ENCODE measurements at places on chromosomes 12 and 14.
A peak's percentile ranks its signal among the peaks of the same experiment; 100 is the strongest.

- DNase-seq: no peak
Measured at GRCh38 chr12:31234053-31234840, 91.7 kb downstream of the SINHCAF start.

- DNase-seq: no peak
Measured at GRCh38 chr12:120235369-120236323, 29.9 kb downstream of the PXN start.

- no peak for DNase-seq
Measured at GRCh38 chr12:60173224-60174170, 577.7 kb downstream of the SLC16A7 start.

- no peak for DNase-seq
Measured at GRCh38 chr12:32486158-32486557, 86.8 kb downstream of the FGD4 start.

GRCh38 chr12:98612696-98613334 lies 19.3 kb downstream of the SLC25A3 start:
- no peak for DNase-seq

- DNase-seq: no peak
Measured at GRCh38 chr12:22687361-22688076, 62.5 kb downstream of the ETNK1 start.

- no peak for DNase-seq
Measured at GRCh38 chr12:21683115-21683514, 25.5 kb upstream of the LDHB start.

DNA sequence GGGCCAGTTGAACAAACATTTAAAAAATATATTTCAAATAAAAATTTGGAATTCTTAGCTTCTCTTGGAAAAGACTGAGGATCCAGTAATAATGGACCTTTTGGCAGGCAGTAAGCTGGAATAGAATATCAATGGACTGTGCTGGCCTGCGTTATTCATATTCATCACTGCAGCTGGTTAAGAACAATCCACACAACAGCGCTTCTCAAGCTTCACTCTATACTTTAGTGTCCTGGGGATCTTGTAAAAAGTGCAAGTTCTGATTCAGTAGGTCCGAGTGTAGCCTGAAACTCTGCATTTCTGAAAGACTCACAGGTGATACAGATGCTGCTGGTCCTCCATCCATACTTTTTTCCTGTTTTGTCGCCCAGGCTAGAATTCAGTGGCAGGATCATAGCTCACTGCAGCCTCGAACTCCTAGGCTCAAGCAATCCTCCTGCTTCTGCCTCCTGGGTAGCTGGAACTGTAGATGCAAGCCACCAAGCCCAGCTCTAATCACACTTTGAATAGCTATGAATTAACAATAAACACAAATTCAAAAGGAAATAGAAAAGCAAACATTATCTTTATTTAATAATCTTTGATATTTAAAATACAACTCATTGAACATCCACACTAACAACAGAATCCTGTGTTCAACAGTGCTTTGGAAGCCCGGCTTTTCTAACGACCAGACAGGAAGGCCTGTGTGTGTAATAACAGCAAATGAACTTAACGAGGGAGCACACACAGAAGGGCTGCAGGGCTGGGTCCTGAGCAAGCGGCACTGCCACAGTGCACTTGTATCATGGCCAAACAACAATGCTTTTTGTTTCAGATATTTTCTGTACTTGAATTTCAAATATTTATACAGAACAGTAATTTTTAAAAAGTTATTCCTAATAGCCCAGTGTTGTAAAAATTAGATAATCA lies 18.4 kb upstream of the TRIP11 start:
- DNase-seq: no peak

GRCh38 chr12:12684375-12685106 lies 11.4 kb downstream of the GPR19 start:
- no peak for DNase-seq

DNA sequence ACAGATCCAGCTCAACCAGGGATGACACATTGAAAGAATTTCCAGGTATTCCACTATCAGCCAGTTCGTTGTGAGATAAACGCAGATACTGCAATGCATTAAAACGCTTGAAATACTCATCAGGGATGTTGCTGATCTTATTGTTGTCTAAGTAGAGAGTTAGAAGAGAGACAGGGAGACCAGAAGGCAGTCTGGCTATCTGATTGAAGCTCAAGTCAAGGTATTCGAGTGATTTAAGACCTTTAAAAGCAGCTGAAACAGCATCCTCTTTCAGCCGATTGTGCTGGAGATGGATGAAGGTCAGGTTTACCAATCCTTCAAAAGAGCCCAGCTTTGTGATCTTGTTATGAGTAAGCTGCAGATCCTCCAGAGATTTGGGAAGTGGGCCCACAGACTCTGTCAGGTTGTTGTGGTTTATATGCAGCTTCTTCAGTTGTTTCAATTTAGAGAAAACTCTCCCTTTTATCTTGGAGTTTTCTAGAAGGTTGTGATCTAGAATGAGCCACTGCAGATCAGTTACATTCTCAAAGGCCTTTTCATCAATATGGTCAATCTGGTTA lies 3.0 kb downstream of the LUM start:
- DNase-seq: no peak

DNA sequence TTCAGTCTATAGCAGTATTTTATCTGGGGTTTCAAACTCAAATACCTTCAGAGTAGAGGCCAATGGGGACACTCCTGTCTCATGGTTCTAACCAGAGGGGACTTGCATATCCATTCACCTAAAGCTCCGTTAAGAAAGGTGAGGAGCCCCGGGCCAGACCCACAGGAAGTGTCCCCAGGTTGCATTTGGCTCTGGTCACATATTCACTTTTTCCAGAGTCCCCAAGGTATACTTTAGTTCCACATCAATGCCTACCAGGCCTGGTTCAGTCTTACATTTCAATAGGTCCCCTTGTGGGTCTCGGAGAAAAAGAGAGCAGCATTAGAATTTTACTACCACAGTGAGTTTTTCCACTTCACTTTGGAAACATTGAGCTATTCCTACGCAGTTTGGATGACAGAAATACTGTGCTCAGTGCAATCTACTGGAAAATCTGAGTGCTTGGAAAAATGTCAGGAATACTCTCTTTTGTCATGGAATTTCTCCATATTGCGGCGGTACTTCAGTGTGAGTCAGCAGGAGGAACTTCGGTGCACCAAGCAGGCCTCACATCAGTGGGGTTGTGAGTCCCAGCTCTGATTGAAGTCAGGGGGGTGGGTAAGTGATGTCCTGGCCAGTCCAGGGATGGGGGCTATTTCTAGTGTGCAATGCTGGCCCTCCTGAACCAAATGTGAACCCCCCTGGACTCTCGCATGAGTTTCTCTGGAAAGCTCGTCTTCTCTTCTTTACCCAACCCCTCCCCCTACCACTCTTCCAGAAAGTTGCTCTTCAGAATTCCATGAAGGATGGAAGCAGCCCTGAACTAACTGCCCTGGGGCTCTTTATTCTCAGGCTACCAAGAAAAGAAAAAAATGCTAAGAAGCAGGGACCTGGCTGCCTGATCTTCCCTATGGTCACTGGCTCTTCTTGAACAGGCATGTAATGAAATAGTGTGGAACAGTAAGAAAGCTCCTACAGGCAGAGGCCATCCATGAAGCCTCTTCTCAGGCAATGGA lies 184.7 kb downstream of the PRKCH start:
- peak; percentile 90 for DNase-seq

DNA sequence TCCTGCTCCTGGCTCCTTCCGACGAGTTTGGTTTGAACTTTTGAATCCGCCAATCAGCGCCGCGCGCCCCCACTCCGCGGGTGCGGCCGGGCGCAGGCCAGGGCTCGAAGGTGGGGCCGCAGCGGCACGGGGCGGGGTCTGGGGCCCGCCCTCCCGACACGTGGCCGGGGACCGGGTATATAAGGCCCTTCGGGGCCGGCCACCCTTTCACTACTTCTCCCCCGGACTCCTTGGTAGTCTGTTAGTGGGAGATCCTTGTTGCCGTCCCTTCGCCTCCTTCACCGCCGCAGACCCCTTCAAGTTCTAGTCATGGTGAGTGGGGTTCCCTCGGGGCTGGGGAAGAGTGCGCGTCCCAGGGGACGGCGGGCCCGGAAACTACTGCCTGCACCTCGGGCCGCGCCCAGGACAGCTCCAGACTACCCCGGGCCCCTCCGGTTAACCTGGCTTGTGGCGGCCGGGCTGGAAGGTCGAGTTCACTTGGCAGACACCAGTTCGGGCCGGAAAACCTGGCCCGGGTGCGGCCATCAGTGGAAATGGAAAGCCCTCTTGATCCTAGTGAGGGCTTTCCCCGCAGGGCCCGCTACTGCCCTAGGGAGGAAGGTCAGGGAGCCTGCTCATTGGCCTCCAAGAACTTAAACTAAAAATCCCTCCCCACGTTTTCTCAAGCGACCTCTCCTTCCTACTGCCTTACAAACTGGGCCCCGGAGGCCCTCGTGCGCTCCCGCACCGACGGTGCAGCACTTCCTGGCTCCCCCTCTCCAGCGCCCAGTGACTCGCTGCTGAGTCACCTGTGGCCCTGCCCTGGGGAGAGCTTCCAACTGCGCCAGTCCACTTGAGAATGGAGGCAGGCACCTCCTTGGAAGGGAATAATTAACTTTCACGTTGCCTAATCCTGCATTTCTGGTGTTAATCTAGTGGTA lies at the start of gene TUBA1C:
Gene TUBA1C (plus strand): TSS at position 210 of the 920 bp plus-strand sequence. CDS start 100 bp downstream, at position 310.
- DNase-seq: peak; percentile 66

- DNase-seq: peak; percentile 67
Measured at GRCh38 chr12:111467092-111467856, 61.6 kb downstream of the SH2B3 start.

DNA sequence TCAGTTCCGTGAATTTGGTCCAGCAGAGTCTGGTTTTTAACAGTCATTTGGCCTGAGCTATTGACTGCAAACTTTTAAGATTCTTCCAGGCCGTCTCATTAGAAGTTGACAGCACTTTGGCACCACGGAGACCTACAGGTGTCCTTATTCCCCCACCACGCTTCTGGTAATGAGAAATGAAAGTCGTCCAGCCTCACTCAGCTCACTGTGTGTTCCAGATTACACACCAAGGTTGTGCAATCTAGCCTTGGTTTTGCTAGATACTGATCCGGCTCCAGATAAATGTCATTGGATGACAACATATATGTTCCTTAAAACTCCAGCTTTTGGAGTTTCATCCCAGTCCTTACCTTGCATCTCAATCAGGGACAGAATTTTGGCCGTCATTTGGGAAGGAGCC lies 210.4 kb downstream of the CHST11 start:
- no peak for DNase-seq

GRCh38 chr12:65728848-65729793 lies 95.2 kb upstream of the HMGA2 start:
- DNase-seq: no peak

- DNase-seq: no peak
Measured at GRCh38 chr12:54294152-54294952, 6.5 kb downstream of the NFE2 start.

- DNase-seq: no peak
Measured at GRCh38 chr14:85417396-85417795, 112.5 kb upstream of the FLRT2 start.

DNA sequence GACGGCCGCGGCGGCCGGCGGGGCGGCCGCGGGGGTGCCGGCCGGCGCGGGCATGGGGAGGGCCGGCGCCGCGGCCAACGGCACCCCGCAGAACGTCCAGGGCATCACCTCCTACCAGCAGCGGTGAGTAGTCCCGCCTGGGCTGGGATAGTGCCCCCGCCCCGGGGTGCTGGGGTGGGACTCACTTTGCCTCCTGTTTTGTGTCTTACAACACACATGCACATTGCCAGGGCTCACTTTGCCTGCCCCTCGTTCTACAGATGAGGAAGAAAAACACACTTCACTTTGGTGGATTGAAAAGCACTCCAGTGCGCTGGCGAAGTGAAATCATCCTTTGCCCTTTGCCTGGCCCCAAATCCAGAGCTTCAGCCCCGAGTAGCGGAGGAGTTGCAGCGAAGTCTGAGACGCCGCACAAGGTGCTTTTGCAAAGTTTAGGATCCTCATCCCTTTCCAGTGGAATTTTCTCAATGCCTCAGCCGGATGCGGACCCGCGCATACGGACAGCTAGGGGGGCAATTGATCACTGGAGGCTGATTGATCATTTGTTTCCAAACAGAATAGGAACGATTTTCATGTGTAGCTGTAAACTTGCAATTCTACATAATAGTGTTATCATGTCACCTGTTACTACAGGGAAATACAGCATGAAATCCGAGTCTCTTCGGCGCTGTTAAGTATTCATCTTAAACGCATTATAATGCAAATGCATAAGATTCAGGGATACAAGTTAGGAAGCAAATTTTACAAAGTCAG lies 3.6 kb upstream of the NPAS3 start:
- no peak for DNase-seq

- DNase-seq: no peak
Measured at GRCh38 chr14:80698974-80699373, 242.6 kb downstream of the CEP128 start.

DNA sequence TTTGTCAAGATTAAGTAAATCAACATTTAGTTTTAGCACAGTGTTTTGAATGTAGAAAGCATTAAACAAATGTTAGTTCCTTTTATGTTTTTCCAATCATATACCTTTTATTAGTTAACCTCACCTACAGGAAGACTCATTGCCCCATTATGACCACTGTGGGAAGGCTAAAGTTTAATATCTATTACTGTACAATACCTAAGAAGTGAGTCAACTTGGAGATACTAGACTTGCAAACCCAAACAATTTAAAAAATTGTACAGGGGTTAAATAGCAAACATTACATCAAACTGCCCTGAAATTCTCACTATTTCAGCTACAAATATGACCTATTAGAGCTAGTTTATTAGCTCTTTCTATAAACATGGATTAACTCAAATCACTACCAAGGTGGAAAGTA lies 8.6 kb upstream of the G2E3 start:
- no peak for DNase-seq

DNA sequence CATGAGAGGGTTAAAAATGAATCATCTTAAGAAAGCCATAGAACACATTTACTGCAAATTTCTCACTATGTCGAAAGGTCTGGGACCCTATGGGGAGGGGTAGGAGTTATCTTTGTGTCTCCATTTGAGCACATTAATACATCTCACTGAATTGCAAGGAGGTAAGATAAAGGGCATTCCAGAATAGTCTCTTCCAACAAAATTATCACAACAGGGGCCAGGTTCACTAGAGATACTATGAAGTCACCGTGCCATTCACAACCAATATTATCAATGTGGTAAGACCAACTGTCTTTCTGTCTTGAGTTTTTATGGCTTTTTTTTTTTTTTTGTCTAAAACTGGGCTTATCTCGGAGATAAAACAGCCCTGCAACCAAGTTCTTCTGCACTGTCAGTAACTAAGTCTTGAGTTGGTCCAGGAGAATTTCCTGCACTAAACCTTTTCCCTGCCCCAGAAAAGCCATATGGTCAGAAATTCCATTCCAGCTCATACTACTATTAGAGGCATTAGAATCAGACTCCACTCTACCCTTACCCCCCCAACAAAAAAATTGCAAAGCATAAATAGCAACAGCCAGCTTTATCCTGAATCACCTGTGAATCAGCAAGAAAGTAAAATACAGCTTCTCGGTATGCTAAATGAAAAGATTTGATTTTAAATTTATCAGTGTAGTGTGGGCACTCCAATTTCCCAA lies 79.7 kb downstream of the PTPRR start:
- DNase-seq: no peak

DNA sequence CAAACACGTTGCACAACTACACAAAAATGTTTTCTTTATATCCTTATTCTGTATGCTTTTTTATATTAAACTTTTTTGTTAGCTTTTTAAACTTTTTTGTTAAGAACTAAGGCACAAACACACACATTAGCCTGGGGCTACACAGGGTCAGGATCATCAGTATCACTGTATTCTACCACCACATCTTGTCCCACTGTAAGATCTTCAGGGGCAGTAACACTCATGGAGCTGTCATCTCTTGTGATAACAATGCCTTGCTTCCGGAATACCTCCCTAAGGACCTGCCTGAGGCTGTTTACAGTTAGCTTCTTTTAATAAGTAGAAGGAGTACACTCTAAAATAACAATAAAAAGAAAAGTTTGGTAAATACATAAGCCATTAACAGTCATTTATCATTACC lies 42.2 kb downstream of the PLEKHA5 start:
- no peak for DNase-seq
